ENCODE measurements at places on chromosomes 3 and 15.
A peak's percentile ranks its signal among the peaks of the same experiment; 100 is the strongest.

DNA sequence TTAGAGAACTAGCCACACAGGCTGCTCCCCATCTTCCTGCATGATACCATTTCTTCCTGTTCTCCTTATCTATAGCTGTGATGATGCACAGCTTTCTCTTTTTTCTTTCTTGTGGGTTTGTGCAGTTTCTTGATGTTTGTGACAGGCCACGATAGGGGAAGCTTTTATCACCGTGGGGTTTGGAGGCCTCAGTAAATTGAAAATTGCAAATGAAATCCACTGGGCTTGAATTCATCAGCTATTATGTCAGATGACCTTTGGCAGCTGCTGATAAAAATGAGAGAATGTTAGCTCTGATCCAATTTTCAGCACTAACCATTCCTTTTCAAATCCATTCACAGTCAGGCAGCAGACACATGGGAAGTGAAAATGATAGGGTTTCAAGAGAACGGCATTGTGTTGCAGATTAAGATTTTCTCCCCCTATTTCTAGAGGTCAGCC is 176.9 kb upstream of the SOX2 start:
- no peak for DNase-seq

- DNase-seq, result no peak
Measured at GRCh38 chr3:24155276-24155675, 210.2 kb downstream of the NR1D2 start.

GRCh38 chr3:113643583-113643982 is 52.9 kb downstream of the USF3 start:
- DNase-seq, result no peak

GRCh38 chr3:124919756-124920155 is 14.8 kb downstream of the MUC13 start:
- no peak for DNase-seq

GRCh38 chr15:99981839-99982658 is 248.8 kb upstream of the LYSMD4 start:
- DNase-seq, result peak; percentile 40

GRCh38 chr3:177290633-177291032 is 93.4 kb upstream of the TBL1XR1 start:
- DNase-seq, result no peak

DNA sequence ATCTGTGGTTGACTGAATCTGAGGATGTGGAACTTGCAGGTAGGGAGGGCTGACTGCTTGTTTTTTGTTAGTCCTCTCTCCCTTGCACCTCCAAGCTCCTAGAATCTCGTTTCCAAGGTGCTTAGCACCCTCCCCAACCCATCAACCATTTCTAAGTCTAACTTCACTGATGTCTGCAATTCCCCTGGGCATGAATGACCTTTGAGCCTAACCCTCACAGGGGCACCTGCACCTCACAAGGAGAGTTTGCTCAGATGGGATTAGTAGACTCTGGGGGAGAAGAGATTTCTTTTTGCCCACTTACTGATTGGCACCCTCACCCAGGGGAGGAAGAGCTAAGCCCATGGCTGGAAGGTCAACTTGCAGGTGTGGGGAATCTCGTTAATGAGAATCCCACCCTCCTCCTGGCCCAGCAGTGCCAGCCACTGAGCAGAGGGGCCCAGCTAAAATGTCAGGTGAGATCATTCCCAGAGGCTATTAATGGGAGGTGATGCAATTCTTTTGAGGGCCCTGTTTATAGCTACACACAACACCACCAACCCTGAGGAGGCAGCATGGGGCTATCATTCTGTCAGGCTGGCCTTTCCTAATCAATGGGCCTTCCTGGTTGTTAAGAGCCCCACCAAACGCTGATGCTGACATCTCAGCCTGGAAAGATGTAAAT is 81.6 kb upstream of the HERC1 start:
- no peak for DNase-seq

- no peak for DNase-seq
Measured at GRCh38 chr15:90845201-90845949, 23.0 kb upstream of the FURIN start.

- DNase-seq, result no peak
Measured at GRCh38 chr3:18657858-18658820, 233.0 kb upstream of the SATB1 start.

- no peak for DNase-seq
Measured at GRCh38 chr3:50620820-50621219, 3.9 kb downstream of the MAPKAPK3 start.

- peak; percentile 26 for DNase-seq
Measured at GRCh38 chr3:150779402-150779858, 16.5 kb upstream of the SIAH2 start.

- no peak for DNase-seq
Measured at GRCh38 chr3:158369279-158369678, 201.7 kb upstream of the MLF1 start.

DNA sequence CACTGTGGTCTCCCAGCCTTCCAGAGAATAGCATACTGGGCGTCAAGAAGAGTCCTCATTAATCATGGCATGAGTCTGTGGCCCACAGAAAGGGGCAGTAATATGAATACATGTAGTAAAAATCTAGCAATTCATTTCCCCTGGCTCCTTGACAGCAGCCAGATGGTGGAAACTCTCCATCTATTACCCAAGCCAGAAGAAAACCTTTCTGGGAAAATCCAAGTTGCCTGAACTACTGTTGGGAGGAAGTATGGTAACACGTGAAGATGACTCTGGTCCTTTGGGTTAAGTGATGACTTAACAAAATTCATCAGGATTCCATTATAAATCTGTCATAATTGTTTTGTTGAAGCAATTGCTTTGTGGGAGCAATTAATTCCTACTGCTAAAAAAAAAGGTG is 530.5 kb downstream of the FHIT start:
- DNase-seq, result no peak

GRCh38 chr15:97084650-97085049 is 754.1 kb downstream of the NR2F2 start:
- no peak for DNase-seq

- DNase-seq, result peak; percentile 77
Measured at GRCh38 chr15:81480645-81481053, 106.6 kb upstream of the TMC3 start.

GRCh38 chr3:120650311-120650710 is 31.7 kb downstream of the HGD start:
- DNase-seq, result no peak

GRCh38 chr3:170999737-171000242 is 26.7 kb downstream of the SLC2A2 start:
- DNase-seq, result no peak

DNA sequence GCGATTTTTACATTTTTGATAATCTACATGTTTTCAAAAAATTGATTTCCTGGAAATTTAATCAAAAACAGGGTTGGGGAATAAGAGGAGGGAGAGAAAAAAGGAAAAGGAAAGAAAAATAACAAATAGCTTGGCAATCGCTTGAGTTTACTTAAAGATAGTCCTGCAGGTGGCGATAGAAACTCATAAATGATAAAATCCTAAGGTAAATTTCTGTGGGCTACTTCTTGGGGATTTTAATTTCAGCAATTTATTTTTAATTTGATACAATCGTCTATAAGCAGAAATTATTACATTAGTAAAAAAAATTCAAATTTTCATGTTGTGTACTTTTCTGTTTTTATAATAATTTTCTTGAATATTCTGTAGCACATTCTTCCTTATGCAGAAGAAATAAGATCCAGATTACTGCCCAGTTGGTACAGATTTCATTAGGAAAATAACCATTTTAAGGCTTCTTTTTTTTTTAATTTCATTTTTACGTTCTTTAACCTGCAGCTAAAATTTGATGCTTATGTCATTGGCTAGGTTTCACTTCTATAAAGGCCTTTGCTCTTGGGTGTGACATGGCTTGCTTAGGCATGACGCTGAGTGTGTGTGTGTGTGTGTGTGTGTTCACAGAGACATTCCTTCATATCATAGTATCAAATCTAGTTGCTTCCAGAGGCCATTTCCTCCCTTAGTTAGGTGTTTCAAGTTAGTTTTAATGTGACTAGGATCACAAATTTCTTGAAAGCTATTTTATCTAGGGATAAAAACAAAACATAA is 181.8 kb downstream of the MCTP2 start:
- DNase-seq, result peak; percentile 62

DNA sequence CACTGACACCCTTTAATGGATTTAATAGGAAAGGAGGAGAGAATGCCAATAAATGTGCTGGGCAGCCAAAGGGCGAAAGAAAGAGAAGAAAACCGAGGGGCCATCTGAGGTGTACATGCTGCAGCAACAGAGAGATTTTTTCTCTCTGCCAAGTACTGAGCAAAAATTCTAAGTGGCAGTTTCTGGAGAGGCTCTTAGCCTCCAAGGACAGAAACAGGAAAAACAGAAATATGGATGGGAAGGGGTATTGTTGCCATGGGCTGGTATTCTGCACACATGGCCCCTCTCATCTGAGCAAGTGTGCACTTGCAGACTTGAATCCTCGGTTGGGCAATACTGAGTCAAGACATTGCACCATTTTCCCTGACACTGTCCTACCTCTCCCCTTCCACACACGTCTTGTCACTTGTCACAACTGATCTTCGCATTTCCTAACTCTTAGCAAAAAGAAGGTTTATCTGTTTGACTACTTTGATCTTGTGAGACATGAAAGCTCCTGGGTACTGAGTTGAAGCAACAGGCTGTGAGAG is 73.9 kb downstream of the PRICKLE2 start:
- no peak for DNase-seq

DNA sequence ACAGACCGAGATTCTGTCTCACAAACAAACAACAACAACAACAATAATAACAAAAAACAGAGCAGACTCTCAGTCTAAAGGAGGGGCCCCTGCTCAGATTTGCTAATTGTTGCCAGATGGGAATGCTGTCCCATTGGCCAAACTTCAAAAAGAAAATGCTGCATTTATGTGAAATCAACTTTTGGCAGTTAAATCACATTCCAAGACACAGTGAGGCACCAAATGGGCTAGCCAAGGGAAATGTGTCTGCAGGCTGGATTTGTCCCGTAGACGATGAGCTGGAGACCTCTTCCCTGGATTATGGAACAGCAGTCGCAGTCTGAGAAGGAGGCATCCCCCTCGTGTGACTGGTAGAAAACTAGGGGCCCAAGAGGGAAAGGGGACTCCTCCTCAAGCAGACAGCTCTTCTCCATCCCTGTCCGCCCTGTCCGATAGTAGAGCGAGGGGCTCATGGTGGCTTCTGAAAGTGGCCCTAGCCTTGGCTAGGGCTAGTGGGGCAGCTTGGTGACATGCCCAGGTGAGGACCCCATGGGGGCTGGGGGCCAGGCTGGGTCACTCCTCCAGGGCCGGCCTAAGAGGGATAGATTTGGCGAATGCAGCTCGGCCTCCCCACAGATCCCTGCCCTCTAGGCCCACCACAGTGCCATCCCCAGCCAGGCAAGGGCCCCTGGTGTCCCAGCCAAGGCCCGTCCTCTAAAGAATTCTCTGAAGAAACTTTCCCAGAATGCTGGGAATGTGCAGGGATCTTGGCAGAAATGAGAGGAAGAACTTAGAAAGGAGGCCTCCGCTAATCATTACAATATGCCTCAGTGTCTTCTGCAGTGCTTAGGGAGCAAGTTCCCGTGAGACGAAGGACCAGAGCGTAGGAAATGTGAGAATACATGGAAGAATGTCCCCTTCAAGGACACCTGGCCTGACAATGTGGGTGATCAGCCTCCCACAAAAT is 2.0 kb downstream of the SLC22A14 start:
- no peak for DNase-seq

GRCh38 chr3:11610700-11611275 is 32.9 kb downstream of the VGLL4 start:
- no peak for DNase-seq

DNA sequence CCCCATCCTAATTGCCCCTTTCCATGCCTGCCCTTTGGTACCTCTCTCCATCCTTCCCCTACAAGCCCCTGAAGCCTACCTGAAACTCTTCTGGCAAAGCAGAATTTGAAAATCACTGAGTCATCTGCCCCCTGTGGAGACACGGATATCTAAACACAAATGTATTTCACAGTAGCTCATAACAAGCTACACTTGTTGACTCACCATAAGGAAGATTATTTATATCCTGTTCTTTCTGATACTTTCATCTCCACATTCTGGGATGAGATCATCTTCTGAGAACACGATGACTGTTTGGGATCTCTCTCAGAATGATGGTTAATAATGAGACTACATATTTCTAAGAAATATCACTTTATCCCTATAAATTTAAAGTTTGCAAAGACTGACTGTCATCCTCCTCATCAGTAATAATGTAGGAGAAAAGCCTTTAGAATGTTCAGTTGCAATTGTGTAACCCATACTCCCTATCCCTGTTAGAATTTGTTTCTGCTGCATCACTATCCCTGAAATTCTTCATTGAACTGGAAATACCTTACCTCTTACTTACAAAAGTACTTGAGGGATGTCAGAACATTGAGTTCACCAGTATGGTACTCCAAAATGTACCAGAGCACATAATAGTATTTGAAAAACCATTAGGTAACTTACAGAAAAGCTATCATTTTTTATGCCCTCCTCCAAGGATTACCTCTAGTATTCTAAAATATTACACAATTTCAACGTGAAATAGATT is 116.1 kb upstream of the IL12A start:
- DNase-seq, result no peak

- DNase-seq, result no peak
Measured at GRCh38 chr3:136979204-136979603, 21.4 kb downstream of the IL20RB start.

GRCh38 chr3:150083655-150084042 is 113.0 kb upstream of the PFN2 start:
- no peak for DNase-seq

- DNase-seq, result no peak
Measured at GRCh38 chr3:4475804-4476203, 8.7 kb upstream of the SUMF1 start.

GRCh38 chr3:73557986-73558726 is 66.6 kb downstream of the PDZRN3 start:
- no peak for DNase-seq

- no peak for DNase-seq
Measured at GRCh38 chr15:31409171-31409570, 82.5 kb downstream of the KLF13 start.

- no peak for DNase-seq
Measured at GRCh38 chr3:89419647-89420241, 312.3 kb downstream of the EPHA3 start.

All from neural progenitor cell (in vitro differentiated cells).